NCI-H1105 (cell line): ENCODE measurements at places on chromosomes 5 and 9.

- DNase-seq, result no peak
Observed at GRCh38 chr9:124558777-124559470, 51.7 kb upstream of the NR5A1 start.

DNA sequence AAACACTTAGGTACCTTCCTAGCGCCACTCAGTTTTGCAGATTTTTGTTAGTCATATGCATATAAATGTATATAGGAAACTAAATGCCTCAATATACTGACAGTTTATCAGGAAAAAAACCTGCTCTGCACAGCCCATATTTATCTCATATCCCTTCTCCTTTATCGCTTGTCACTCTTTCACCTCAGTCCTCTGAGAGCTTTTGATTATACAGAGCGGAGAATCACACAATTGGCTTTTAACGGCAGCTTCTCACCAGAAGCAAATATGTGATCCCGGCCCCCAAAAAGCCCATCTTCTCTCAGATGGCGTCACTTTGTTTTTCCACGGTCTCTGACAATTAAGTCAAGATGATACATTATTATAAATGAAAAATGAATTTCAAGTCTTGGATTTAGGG, 362.6 kb downstream of the DNAH5 start:
- no peak for DNase-seq

DNA sequence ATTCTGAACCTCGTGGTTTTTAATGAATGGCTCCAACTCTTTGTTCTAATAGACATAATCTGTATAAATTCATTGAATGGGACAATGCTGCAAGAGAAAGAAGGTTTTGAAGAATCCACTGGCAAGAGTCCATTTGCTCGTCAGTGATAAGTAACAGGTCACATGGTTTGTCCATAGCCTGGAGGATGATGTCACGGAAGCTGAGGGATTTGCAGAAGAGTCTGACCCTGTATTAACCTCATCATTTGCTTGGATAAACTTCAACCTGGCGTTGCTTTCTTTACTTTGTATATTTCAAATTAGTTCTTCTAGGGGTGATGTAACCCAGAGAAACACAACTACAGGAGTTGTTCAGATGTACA, 197.4 kb downstream of the GAS1 start:
- no peak for DNase-seq

DNA sequence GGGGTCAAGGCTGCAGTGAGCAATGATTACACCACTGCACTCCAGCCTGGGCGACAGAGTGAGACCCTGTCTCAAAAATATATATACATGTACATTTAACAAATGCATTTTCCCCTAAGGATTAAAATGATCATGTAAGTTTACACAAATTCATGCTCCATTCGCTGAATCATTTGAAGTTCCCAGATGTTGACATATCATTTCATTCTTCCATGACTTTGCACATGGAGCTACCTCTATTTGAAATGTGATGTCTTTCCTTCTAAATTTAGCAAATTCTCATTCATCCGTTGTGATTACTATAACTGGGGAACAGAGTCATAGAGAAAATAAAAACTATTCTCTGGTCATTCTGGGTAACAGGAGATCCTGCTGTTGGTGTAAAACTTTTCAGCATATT, 10.6 kb downstream of the PTGER4 start:
- no peak for DNase-seq

DNA sequence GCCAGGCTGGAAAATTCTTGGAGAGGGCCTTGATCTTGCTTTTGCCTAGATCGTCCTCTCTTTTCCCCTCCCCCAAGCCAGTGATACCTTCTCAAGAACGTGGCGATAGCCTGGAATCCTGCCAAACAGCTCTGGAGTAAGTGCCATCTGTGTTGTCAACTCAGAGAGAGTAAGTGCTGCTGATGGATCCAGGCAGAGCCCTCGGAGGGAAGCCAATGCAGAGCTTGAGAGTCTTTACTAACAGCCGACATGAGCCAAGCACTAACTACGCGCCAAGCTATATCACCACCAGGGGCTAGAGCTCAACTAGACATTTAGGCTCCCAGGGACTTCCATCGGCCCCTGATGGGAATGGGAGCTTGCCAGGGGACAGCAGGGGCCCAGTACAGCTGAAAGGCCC, 17.6 kb downstream of the RAPGEF1 start:
- DNase-seq, result peak; percentile 80

- no peak for DNase-seq
Observed at GRCh38 chr5:142767911-142768310, 2.3 kb upstream of the ARHGAP26 start.

- DNase-seq, result no peak
Observed at GRCh38 chr9:104575456-104575855, 6.5 kb downstream of the OR13C8 start.

- DNase-seq, result no peak
Observed at GRCh38 chr5:178080618-178081410, 32.5 kb upstream of the N4BP3 start.

DNA sequence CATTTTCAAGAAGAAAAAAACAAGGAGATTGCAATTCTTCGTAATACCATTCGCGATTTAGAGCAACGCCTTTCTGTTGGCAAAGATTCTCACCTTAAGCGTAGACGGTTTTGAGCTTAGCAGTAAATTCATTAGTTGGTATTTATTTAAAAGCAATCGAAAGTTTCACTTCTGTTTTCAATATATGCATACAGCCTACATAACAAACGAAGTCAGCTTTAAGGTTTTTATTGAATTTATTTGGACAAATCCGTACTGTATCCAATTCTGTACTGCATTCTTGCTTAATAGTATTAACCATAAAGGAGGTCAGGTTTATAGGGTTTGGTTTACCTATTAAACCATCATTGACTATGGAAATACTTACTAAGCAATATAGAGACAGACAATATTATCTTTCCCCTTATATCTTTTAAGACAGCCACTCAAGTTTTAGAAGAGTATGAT, 12.0 kb downstream of the SELENOP start:
- no peak for DNase-seq

DNA sequence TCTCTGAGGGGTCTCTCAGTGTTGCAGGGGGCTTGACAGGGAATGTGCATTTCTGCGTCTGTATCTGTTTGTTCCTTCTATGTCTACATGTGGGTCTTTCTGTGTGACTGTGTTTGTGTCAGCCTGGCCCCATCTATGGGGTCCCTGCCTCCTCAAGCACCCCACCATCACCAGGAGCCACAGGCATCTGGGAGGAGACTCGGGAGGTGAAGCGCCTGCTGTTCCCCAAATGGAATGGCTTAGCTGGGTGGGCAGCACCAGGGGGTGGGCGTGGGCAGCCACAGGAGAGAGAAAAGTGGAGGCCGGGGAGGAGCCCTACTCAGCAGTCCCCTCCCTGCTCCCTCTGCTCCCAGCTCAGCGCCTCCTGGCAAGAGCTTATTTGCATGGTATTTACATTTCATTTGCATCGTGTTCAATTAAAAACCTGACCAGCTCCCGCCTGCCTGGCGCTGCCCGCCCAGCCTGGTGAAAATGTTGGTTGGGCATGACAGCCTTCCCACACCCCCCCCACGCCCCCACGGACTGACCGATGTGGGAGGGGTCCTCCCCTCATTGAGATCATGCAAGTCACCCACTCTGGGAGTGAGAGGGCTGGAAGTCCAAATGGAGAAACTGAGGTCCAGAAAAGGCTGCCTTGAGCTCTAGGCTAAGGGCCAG, 50.5 kb downstream of the CXXC5 start:
- DNase-seq, result no peak

GRCh38 chr9:35727676-35728040, 4.3 kb downstream of the TLN1 start:
- no peak for DNase-seq

GRCh38 chr5:51960617-51961121, 577.4 kb downstream of the ISL1 start:
- no peak for DNase-seq

DNA sequence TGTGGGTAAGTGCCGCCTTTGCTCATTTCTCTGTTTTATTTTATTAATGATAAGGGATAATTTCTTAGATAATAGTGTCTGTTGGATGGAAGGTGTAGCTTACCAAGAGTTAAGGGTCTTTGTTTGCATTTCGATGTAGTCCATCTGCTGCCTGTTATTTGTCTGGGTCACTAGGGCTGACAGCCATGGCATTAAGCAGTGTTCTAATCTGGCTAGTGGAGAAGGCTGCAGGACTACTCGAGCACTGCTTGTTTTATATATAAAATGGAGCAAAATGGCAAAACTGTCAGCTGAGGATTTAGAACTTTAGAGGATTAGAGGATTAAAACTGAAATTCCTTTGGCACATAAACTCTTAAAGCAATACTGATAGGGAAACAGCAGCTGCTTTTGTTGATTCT, 67.5 kb downstream of the C7 start:
- DNase-seq, result no peak
